ENCODE measurements at places on chromosomes 2 and 18.

DNA sequence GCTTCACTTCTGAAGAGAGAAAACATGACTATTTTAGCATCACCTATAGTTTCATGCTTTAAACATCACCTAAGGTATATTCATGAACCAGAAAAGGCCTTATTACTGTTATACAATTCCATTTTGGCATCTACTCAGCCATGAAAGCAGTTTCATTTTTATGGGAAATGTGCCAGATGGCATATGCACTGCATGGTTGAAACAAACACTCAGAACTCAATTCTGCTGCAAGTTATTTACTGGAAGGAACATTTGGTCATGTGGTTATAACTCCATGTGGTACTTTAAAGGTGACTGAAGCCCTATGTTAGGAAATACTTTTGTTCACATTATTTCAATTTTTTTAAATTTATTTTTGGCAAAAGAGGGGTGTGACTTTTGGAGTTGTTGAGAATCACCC is 287.5 kb upstream of the CRIM1 start:
- DNase-seq: no peak

- DNase-seq: no peak
These were observed 90.1 kb upstream of the NEDD4L start for GRCh38 chr18:57953883-57954282.

GRCh38 chr18:46034230-46034629 is 37.8 kb downstream of the PSTPIP2 start:
- no peak for DNase-seq

- no peak for DNase-seq
These were observed 137.0 kb downstream of the AGAP1 start for GRCh38 chr2:235630718-235631296.

DNA sequence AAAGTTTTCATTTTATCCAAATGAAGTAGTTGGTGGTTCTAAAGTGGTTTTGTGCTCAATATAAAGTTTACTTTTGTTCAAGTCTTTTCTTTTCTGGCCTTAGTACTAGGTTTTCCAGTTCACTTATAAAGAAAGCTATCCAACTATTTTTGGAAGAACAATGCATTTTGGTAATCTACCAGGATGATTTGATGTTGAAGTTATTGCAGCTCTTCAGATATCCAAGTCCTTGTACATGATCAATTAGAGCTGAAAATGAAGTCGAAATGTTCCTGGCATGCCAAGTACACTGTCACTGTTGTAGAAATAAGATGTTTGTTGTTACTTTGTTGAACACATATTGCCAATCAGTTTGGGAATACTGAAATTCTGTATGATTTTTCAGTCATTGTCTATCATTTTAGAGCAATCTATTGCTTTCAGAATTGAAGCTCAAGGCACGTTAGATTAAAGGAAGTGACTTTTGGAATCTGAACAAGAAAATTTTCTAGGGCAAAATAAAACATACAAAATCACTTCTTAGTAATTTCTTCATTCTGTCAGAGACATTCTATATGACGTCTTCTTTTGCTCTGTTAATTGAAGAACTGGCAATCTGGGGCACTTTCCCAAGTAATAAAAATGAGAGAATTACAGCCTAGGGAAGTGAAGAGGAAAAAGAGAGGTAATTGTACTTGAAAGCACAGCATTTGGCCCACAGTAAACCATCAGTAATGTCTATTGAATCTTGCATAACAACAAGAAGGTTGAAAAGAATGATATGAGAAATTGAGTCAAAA is 232.3 kb downstream of the MREG start:
- no peak for DNase-seq

DNA sequence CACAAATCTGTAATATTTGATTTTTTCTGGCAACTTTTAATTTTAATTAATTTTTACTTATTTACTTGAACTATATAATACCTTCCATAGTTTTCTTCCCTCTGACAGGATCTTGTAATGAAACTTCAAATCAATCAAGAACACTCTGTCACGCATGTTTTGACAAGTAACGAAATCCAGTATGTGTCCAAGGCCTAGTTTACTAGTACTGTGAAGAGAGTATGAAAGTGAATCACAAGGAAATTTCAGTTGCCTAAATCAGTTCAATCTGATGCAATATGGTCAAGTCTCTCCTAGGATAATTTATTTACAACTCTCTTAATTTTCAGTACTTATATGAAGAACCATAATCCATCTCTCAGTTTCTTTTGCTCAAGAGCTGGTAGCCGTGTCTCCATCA is 1344.6 kb upstream of the ZEB2 start:
- DNase-seq: no peak

DNA sequence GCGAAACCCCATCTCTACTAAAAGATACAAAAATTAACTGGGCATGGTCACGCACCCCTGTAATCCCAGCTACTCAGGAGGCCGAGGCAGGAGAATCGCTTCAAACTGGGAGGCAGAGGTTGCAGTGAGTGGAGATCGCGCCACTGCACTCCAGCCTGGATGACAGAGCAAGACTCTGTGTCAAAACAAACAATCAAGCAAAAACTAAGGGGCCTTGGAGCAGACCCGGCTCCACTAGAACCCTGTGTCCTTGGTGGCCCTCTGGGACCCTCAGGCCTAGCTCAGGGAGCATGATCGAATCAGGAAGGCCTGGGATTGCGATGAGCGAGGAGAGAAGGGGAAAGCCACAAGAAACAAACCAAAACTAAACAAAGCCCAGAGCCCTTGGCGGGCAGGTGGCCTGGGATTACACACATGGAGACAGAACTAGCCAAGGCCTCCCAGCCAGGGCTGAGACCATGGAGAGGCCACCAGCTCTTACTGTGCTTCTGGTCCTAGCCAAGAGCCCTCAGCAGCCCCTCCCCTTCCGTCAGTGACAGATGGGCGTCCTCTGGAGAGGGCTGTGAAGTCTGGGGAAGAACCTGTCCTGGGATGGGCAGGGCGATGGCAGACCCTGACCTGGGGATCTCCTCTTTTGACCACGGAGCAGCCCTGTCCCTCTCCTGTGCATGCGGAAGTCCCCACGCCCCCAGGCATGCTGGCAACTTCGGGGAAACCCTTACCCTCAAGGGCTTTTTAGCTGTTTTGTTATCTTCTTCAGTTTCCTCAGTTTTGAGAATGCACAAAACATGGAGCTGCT is 27.4 kb upstream of the CATIP start:
- no peak for DNase-seq

DNA sequence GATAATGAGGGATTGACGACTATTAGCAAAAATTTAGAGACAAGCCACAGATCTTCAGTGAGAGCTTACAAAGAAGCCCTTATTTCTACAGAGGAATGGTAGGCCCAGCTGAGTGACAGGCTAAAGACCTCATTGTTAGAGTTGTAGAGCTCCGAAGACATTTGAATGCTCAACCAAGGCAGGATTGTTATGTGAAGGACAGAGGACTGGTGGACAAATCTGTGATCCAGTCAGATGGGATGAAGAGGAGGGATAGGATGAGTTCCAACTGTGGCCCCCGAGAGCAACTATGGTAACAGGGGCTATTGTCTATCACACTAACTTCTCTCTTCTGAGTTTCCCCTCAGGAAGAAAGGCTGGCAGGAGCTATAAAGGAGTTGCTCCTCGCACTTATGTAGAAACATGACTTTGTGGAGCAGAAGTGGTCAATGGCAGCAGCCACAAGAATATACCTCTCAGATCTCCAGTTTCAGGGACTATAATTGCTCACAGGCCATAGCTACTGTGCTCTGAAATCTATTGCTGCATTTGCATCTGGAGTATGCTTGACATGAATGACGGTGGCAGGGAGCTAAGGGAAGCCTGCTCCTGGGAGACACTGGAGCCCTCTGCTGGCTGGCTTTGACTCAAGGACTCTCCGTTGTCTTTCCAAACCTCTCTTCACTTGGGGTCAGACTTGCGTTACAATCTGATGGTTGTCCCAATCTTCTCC is 50.3 kb upstream of the GREB1L start:
- DNase-seq: no peak

GRCh38 chr2:111716905-111717775 is 166.9 kb downstream of the ANAPC1 start:
- DNase-seq: no peak

DNA sequence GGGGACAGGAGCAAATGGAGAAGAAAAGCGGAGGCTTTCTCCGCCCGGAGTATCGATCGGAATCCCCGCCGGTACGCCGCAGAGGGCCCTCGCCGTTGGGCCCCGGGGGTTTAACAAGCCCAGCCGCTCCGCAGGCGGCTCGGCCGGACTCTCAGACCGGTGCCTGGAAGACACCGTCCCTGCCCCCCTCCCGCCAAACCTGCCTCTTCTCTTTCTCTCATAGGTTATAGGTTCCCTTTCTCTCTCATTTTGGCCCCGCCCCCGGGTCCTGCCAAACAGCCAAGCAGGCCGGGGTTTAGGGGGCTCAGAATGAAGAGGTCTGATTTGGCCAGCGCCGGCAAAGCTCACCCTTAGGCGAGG is 4.4 kb downstream of the ONECUT2 start:
- no peak for DNase-seq

DNA sequence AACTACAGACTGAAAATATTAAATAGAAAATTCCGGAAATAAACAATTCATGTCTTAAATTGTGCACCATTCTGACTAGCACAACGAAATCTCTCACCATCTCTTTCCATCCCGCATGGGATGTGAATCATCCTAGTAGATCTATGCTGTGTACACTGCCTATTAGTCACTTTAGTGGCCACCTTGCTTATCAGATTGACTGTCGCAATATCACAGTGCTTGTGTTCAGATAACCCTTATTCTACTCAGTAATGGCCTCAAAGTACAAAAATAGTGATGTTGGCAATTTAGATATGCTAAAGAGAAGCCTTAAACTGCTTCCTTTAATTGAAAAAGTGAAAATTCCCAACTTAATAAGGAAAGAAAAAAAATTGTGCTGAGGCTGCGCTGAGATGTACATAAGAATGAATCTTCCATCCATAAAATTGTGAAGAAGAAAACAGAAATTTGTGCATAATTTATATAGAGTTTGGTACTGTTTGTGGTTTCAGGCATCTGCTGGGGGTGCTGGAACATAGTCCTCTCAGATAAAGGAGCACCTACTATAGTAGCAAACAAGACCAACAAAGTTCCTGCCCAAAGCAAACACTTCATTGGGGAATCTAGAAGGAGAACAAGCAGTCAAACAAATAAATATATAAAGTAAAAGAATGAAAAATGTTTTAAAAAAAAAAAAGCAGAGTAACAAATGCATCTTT is 12.0 kb downstream of the PSMD1 start:
- no peak for DNase-seq

DNA sequence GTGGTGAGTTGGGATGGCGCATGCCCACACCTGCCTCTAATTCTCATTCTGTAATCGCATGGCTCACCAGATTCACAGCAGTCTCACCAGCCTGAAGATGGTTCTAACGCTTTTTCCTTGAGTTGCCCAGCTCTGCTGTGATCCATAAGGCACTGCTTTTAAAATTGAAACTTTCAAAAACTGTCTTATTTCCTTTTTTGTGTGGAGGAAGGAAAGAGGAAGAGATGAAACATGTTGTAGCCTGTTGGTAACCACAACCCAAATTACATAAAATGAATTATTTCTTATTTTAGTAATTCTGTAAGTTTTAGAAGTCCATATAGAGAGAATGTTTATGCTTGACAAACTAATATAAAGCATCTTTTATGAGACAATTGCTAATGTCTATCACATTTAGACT is 165.4 kb downstream of the RBM43 start:
- DNase-seq: no peak

GRCh38 chr2:102143450-102143985 is 972 bp downstream of the IL1R1 start:
- no peak for DNase-seq

DNA sequence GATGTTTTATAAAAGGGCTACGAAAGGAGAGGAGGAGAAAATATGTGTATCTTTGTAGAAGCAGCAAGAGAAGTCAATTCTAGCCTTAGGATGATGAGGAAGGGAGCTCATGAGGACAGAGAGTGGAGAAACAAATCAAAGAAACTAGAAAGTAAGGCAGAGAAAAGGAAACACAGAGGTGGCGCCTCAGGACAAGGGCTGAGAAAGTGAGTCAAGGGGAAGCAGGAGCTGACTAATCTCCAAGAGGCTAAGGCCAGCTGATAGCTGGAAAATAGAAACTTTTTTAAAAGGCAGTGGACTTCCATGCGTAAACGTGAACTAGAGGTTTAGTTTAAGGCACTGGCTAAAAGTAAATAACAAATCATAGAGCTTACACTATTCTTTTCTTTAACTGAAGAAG is 173.3 kb downstream of the ANKRD44 start:
- no peak for DNase-seq

- DNase-seq: no peak
These were observed 56.7 kb upstream of the MSTN start for GRCh38 chr2:190119257-190119656.

DNA sequence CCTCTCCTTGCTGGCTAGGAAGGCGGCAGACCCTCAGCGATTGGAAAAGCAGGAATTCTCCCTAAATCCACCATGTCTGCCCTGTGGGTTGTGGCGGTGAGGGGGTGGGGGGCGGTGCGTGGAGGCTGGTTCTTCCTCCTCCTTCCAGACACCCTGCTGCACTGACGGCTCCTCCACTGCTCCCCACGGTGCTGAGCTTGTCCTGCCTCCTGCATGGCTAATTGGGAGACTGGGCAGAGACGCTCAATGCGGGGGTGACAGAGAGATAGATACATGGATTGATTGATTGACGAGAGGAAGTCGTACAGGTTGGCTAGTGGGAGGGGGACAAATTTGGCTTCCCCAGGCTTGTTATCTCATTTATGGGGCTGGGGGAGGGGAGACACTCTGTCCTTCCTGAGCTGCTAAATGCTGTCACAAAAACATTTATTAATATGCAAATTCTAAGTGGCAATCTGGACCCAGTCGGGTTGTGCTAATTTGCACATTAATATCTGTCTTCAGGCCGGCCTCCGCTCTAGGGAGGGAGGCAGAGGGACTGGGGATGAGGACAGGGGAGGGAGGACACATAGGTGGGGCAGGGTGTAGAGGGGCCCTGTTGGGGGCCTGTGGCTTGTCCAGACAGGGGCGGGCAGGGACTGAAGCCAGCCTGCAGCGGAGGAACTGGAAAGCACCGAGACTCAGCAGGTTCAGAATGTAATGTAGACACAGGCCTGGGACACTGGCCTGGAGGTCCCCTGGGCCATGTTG is 181.6 kb downstream of the CELF4 start:
- DNase-seq: no peak

- peak; percentile 66 for DNase-seq
These were observed 18.5 kb upstream of the ZNF236 start for GRCh38 chr18:76803814-76804213.

GRCh38 chr2:133953524-133953923 is 300.3 kb upstream of the MGAT5 start:
- no peak for DNase-seq

- DNase-seq: no peak
These were observed 28.5 kb downstream of the CIB4 start for GRCh38 chr2:26612522-26613240.

GRCh38 chr2:167986223-167986622 is 261.2 kb downstream of the STK39 start:
- DNase-seq: no peak

DNA sequence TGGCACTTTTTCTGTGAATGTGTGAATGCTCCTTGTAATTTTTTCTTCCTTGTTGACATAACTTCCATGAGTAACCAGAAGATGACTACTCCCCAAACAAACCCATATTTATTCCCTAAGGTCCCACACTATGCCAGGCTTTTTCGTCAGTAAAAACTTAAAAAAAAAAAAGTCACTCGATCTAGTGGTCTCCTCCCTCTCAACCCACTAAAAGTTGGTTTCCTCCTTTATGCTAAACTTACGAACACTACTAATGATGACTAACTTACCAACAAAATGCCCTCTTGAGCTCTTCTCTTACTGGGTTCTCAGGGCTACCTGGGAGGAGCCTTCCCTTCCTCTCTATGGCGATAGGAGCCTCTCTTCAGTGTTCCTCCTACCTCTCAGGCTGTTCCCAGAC is 18.2 kb downstream of the ACVR1 start:
- DNase-seq: no peak

Measured in activated T-cell treated with anti-CD3 and anti-CD28 coated beads for 48 hours (primary cell).